Fibroblast of gingiva (primary cell): ENCODE measurements at places on chromosomes 12 and 14.
A peak's percentile ranks its signal among the peaks of the same experiment; 100 is the strongest.

GRCh38 chr14:95667249-95667693 is 19.0 kb upstream of the TCL1B start:
- DNase-seq = no peak

DNA sequence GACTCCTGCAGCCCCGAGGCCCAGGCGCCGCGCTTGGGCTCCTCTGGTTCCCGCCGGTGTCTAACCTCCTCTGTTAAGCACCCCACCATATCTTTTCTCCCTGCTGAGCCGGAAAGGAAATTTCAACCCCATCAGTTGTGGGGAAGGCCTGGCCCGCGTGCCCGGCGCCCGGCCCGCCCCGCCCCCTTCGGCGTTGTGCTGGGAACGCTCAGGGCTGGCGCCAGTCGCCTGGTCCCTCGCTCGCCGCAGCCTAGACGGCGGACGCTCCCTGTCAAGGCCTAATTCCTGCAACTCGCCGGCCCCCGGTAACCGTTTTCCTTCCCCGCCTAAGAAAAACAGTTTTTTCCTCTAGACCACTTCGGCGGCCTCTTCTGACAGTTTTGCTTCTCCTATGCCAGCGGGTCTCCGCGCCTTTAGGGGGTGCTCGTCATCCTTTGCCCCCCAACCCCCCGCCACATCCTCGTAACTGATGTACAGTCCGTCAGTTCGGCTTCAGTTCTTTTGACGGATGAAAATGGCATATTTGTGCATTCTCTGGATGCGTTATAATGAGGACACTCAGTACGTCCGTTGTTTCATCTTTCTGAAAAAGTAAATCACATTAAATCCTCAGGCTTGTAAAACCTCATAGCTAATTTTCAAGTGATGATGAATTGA is 506 bp upstream of the NAP1L1 start:
- DNase-seq = no peak

DNA sequence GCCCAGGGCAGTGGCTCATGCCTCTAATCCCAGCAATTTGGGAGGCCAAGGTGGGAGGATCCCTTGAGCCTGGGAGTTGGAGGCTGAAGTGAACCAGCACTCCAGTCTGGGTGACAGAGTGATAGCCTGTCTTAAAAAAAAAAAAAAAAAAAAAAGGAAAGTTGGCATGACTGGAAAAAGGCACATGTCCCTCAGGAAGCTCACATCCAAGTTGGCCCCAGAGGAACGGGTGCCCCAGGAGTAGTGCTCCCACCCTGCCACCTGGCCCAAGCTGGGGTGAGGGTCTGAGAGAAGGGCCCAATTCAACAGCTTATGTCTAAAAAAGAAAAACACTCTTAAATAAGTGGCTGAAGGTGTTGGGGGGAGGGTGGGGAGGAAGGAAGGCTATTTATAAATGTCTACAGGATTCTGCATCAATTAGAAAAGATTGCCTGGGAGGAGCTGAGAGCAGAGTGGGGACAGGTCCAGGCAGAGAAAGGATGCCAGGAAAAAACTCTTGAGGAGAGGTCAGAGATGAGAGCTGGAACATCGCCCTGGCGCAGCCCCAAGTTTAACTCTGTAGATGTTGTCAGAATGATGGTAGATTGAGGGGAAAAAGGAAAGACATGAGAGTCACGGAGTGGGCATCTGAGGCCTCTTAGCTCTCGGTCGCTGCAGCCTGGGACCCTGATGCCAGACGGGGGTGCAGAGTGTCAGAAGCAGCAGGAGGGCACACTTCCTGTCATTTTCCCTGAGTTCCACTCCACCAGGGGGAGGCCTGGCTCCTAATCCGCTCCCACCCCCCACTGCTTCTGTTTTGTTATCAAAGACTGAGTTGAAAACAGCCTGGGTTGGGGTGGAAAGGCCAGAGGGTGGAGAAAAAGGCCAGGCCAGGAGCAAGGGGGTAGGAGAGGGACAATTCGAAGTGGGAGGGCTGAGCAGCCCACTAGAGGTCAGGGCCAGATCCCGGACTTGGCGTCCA is 7.3 kb downstream of the SPRYD3 start:
- peak; percentile 62 for DNase-seq

GRCh38 chr12:47822401-47822800 is 2.7 kb upstream of the HDAC7 start:
- DNase-seq = no peak

- DNase-seq = no peak
Observed at GRCh38 chr12:124477107-124477915, 90.1 kb downstream of the NCOR2 start.

DNA sequence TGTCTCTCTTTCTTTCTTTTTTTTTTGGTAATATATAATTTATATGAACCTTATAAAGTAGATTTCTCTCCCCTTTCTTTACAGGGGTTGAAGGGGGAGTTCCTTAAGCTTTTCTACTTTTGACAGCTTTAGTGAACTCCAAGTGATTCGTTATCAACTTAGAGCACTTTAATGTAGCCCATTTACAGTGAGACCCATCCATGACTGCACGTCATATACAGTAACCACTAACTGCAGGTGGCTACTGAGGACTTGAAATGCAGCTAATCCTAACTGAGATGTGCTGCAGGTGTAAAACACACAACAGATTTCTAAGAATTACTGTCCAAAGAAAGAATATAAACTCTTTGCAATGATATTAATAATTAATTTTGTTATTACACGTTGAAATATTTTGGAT is 582 bp downstream of the LRRIQ1 start:
- DNase-seq = no peak

GRCh38 chr12:88471331-88472045 is 108.8 kb downstream of the KITLG start:
- peak; percentile 53 for DNase-seq

- DNase-seq = no peak
Observed at GRCh38 chr12:26554332-26554731, 278.7 kb downstream of the ITPR2 start.

GRCh38 chr14:61736751-61737150 is 25.5 kb upstream of the SNAPC1 start:
- DNase-seq = no peak

DNA sequence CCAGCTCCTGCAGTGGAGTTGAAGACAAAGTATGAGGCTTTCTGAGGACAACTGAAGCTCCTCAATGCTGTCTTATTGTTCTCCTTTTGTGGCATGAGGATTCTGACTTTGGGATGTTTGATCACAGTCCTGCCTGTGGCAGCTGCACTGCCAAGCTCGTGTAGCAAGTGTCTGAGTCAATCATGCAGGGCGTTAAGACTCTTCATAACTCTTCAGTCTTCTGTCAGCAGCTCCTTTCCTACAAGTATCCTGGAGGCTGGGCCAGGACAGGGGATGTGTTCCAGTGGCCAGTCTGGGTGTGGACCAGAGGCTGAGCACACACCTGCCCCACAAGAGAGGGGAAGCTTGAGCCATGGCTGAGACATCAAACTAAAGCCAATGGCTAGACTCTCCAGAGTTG is 94.3 kb downstream of the PELI2 start:
- no peak for DNase-seq

- DNase-seq = peak; percentile 47
Observed at GRCh38 chr12:11581179-11581755, 68.2 kb upstream of the ETV6 start.

DNA sequence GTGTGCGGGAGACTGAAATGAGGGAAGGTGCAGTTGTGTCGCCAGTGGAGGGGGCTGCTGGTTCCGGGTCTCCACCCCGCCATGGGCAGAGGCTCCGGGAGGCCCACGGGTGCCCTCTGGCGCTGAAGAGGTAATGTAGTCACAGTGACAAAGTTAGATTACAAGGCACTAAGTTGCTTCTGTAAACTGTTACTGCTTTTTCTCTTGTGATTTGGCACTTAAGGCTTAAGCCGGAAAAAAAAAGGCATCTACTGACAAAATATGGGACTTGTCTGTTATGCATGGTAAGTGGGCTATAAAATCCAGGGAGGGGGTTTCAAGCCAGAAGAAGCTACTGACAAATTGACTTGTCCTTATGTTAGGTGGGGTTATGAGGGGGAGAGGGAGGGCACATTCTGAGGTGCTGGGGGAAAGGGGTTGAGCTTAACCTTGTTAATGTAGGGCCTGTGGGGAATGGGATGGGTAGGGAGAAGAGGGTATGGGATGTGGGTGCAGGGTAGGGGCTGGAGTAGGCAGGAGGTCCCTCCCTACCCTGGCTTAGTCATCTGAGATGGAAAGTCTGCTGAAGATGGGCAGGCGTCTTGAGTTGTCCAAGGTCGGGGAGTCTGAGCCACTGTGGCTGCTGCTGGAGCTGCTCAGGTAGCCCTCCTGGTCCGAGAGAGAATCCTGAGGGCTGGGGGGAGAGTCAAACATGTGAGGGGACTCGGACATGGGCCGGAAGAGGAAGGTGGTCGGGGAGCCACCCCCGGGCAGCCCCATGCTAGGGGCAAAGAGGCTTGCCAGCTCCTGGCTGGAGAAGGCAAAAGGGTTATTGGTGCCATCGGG is 3.7 kb downstream of the ZFP36L1 start:
- DNase-seq = peak; percentile 71

DNA sequence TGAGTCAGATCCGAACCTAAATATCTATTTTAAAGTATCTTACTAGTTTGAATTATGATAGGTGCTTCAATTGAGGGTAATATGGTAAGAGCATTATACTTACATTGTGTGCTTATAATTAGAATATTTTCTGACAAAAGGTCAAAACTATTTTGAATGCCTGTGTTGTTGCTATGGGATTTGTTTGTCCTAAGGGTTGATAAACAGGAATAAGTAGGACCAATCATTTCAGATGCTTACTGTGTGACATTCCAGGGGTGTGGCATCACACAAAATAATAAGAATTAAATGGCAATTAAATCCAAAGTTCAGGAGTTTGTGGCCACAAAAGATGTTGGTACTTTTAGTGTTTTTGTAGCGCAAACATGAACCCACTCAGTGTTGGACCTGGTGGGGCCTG is 256.2 kb upstream of the DDHD1 start:
- DNase-seq = peak; percentile 17

DNA sequence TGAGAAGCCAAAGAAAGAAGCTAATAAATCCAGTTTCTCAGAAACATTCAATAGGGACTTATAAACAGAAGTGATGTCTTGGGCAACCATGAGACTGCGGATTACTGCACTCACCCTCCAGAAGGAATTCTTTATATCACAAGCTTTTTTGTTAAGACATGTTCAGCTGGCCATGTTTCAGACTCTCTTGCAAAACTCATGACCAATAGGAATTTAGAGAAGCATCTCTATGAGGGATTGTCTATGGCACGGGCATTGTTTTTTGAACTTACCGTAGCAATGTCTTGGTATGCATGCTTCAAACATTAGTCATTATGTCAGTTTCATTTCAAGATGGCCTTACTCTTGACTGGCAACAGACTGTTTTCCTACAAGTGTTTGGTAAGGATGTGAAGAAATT is 15.5 kb upstream of the ZNF268 start:
- no peak for DNase-seq

- DNase-seq = peak; percentile 29
Observed at GRCh38 chr14:72812292-72812851, 81.5 kb downstream of the DPF3 start.

DNA sequence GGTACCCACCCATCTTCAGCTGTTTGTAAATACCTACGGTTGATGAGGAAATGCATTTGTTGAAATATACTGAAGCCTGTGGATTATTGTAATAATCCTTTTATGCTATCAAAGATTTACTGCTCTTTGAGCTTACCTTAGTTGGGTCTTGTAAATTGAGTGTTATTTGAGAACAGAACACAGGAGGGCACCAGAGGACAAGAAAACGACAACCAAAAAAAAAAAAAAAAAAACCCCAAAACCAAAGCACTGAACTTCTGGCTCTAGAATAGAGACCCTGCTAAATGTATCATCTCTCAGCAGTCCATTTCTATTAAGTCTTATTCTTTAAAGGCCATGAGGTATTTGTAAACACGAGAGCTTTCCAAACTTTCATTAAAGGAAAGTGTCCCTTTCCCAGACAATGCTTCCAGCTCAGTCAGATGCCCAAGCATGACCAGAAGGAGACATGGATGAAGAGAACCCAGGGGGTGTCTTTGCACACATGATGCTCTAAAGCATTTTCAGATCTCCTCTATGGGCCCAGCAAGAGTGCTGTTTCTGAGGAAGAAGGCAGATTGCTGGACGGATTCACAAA is 763.9 kb downstream of the NRXN3 start:
- no peak for DNase-seq

GRCh38 chr12:43805149-43805859 is 813 bp downstream of the TWF1 start:
- DNase-seq = no peak

- DNase-seq = no peak
Observed at GRCh38 chr12:130715998-130716968, at the start of gene RIMBP2. RIMBP2 (minus strand) TSS chr12:130716299; CDS start chr12:130479013, 237,286 bp downstream.

DNA sequence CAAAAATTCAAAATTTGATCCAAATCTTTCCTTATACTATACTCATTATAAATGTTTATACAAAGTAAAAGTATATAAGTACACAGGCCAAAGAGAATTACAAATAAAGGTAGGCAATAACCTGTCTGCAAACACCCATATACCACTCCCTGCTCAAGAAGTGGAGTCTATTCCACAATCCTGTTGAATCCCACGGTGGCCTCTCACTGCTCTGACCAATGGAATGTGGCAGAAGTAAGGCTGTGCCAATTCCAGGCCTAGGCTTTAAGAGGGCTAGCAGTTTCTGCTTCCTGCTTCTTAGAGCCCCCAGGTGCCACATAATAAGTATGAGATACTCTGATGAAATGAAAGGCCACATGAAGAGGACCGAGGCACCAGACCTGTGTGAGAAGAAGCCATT is 79.8 kb upstream of the CFL2 start:
- DNase-seq = no peak

DNA sequence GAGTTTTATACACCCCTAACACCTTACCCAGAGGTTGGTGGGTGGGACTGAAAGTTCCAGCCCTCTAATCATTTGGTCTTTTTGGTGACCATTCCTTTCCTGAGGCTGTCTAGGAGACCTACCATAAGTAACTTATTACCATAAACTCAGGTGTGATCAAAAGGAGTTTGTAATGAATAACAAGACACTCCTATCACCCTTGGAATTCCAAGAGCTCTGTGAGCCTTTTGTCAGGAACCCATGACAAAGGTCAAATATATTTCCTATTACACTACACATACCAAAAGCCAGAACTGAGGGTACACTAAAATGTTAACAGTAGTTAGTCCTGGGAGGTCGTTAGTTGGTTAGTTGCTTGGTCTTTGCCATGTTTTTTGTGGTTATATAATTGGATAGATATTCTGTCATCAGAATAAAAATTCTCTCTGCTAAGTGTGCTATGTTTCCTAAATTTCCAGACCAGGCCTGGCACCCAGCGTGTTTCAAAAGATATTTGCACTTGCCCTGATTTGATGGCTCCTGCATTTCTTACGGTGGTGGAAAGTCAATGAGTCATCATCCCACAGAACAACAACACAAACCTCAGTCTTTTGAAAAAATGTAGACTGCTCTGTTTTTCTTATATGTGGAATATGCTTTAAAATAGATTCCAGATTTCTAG is 27.0 kb upstream of the AKAP5 start:
- DNase-seq = peak; percentile 90

DNA sequence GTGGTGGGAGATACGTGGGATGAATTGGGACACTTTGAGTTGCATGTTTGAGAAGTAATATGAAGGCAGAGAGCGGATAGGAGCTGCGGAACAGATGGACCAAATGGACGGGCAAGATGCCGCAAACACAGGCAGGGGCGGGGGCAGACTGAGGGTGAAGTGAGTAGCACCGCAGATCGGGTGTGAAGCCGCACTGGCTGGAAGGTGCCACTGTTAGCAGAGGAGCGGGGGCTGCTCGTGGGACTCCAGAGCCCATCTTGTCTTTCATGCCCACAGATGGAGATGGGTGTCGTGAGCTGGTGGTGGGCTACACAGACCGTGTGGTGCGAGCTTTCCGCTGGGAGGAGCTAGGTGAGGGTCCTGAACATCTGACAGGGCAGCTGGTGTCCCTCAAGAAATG is 7.3 kb downstream of the ITFG2 start:
- DNase-seq = no peak
